ENCODE measurements at places on chromosomes 7 and 10.

- DNase-seq: no peak
These were observed 66.4 kb downstream of the MTURN start for GRCh38 chr7:30201161-30201666.

- no peak for DNase-seq
These were observed 163.5 kb downstream of the SH3PXD2A start for GRCh38 chr10:103691723-103692435.

DNA sequence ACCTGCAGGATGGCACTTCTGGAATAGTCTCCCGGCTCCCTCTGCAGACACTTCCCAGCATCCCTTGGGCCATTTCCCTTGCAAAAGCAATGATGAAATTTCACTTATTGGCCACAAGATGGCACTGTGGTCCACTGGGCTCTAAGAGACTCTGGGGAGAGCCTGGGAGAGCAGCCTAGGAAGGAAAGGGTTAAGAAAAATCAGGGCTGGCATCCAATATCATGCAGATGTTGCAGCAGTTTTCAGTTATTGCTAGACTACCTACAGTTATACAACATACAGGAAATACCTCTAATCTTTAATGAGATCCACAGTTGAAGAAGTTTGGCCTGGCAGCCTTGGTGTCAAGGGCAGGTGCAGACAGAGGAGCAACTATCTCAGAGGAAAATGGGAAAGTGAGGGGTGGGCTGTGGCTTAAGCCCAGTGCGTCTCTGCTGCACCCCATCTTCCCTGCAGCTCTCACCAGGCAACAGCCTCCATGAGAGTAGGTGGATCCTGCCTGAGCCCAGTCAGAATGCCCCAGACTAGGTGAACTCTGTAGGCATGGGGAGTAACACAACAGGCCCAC, 100.2 kb upstream of the PRSS58 start:
- DNase-seq: no peak

GRCh38 chr10:75643944-75644692, 212.7 kb downstream of the LRMDA start:
- DNase-seq: no peak

DNA sequence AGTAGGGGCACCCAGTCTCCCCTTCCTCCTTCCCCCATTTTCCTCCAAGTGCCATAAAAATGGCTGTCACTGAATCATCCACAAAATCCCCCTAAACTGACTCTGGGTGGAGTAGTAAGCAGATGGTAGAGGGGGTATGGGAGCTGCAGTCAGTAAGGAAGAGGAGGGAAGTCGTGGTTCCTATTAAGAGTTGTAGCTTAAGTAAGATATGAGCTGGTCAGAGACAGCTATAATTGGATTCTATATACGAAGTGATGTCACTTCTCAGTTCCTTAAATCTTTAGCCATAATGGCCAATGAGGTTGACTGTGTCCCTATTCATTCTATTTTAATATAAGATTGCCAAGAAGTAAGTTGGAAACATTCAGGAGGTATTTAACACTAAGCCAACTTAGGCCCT, 131.7 kb downstream of the SLC16A9 start:
- DNase-seq: no peak

GRCh38 chr7:135317676-135318325, 84.2 kb downstream of the STRA8 start:
- no peak for DNase-seq

GRCh38 chr10:112570585-112570984, 123.6 kb downstream of the VTI1A start:
- DNase-seq: no peak

GRCh38 chr10:129021594-129022304, 445.3 kb upstream of the MGMT start:
- no peak for DNase-seq

DNA sequence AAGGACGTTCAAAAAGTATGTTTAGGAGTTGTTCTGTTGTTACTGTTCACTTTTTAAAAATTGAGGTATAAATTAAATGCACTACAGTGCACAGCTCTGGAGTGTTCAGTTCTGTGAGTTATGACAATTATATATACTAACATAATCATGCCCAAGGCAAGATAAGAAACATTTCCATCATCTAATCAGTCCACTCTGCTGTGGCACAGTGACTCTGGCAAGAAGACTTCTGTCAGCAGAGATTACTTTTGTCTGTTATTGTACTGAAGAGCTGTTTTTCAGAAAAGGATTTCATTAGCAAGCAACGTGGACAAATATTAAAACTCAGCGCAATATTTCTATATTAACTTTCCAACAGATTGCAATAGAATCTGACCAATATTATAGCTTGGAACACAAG, 32.0 kb downstream of the ICA1 start:
- no peak for DNase-seq

- DNase-seq: no peak
These were observed 168.6 kb upstream of the NEBL start for GRCh38 chr10:21065621-21066248.

DNA sequence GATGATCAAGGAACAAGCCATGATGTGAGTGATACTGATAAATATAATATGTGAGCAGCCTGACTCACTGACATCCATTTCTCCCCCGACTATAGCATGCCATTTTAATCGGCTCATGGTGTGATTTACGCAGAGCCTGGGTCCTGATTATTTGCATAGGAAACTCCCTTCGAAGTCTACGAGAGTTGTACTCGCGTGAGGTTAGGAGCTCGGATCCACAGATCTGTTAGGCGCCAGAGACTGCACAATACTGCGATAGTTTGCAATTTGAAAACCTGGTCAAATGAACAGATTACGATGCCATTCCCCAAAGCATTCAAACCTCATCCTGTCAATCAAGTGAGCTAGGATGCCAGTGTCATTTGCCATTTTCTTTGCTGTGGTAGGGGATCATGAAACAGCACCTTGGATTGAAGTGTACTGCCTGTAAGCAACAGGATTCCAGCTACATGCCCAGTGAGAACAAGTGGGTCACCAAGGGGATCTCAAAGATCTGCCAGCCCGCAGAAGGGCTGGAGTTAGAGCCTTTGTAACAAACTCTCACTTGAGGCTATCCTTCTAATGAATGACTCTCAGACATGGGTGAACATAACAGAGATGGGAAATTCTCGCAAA, 158.3 kb downstream of the FRMD4A start:
- no peak for DNase-seq

DNA sequence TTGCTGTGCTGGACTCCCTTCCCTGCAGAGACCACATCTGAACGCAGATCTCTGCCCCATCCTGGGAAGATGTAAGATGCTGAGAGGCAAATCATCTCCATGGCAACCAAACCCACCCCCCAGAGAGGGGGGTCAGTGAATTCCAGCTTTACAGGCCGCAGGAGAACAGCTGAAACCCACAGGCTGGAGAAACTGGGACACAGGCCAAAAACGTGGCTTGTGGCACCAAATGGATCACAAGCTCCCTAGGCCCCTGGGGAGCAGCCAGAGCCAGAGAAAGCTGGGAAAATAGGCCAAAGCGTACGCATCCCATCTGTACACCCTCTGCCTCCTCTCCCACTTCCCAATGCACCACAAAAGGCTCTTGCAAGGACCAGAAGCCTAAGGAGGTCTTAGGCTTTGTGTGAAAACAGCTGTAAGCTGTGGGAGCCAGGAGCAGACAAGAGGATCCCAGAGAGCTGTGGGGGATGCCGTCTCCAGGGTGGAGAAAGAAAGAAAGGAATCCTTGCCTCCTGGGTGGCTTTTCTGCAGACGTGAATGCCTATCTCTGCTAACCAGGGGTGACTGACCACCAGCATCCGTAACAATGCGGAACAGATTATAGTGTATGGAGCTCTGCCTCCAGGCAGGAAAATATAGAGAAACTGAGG, 59.5 kb downstream of the TMEM130 start:
- DNase-seq: no peak

GRCh38 chr10:97701438-97702069, 12.0 kb upstream of the MARVELD1 start:
- DNase-seq: no peak

GRCh38 chr7:447523-447922, 72.1 kb downstream of the PDGFA start:
- no peak for DNase-seq

DNA sequence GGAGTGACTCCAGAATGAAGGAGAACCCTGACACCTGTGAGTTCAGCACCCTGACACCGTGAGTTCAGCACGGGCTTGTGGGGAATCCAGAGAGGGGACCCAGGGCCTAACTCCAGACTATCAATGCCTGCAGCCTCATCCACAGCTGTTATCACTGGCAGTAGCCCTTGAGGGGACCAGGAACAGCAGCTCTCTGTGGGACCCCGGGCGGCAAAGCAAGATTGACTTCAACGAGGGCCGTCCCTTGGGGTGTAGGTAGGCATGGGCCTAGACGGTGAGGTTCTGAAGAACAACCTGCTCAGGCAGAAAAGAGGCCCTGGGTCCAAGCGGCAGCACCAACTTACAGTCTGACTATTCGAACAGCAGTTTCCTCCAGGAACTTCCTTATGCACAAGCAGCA, 8.9 kb downstream of the GRID1 start:
- DNase-seq: no peak

DNA sequence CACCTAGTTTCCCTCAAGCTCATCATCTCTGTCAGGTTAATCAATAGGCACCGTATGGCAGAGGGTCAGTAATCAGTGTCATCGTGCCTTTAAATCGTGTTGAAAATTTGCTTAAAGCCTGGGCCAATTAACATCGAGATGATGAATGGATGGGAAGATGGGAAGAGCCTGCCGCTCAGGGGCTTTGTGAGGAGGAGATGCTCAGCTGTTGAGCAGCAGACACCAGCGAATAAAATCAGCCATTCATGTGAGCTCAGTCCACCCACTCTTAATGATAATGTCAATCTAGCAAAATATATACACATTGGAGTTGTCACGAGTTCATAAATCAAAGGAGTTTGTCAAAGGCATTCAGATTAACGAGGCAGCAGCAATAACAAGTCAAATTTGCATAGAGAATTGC, 97.7 kb downstream of the BTRC start:
- DNase-seq: no peak

- DNase-seq: no peak
These were observed 291.4 kb downstream of the TNS3 start for GRCh38 chr7:47290466-47290865.

DNA sequence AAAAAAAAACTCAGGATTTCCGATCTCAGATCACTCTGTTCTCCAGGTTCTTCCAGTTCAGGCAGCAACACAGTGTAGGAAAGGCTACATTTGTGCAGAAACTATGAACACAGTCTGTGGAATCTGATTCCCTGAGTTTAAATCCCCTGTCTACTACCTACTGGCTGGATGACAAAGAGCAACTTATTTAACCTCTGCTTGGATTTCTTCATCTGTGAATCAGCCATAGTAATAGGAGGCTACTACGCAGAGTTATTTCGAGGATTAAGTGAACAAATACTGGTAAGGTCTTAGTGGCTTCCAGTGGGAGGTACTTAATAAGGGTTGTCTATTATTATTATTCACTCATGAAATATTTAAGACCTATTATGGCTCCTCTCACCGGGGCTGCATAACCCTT, 44.3 kb upstream of the PDCD4 start:
- DNase-seq: no peak

DNA sequence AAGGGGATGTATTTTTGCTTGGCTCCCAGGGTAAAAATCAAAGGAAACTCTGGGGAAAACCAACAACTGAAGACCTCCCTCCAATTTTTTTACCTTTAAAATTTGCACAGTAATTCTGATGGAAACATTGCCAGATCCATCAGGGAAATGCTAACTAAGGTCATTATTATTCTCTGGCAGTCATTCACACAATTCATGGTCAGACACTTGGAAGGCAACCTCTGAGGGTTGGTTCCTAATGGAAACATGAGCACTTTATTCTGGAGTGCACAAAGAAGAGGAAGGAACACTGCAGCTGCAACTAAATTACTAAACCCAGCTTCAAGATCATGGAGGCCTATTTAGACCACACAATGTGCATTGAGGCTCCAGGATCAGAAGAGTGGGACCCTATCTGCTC, 34.2 kb downstream of the SRI start:
- no peak for DNase-seq

DNA sequence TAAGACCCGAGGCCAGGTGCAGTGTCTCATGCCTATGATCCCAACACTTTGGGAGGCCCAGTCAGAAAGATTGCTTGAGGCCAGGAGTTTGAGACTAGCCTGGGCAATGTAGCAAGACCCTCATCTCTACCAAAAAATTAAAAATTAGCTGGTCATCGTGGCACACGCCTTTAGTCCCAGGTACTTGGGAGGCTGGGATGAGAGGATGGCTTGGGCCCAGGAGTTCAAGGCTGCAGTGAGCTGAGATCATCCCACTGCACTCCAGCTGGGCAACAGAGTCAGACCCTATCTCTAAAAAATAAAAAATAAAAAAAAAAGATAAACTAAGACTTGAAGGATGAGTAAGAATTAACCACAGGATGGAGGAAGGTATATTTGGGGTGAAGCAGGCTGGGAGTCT, 77.9 kb downstream of the JCAD start:
- no peak for DNase-seq

GRCh38 chr7:16999541-17000267, 117.9 kb upstream of the AGR3 start:
- DNase-seq: no peak

- DNase-seq: no peak
These were observed 23.9 kb downstream of the SCD start for GRCh38 chr10:100370714-100371481.

DNA sequence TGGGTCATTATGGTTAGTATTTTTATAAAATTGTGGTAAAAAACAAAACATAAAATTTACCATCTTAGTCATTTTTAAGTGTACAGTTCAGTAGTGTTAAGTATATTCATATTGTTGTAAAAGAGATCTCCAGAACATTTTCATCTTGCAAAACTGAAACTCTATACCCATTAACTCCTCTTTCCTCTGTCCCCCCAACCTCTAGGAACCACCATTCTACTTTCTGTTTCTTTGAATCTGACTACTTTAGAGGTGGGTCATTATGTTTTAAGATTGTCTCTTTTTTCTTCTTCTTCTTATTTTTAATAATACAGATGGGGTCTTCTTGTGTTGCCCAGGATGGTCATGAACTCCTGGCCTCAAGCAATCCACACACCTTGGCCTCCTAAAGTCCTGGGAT, 84.1 kb downstream of the DOCK4 start:
- no peak for DNase-seq

GRCh38 chr10:43278216-43278615, 11.4 kb upstream of the RASGEF1A start:
- no peak for DNase-seq

GRCh38 chr7:128431221-128431620, 21.4 kb upstream of the IMPDH1 start:
- DNase-seq: no peak
